T-helper 17 cell (primary cell): ENCODE measurements at places on chromosomes 3 and 15.

DNA sequence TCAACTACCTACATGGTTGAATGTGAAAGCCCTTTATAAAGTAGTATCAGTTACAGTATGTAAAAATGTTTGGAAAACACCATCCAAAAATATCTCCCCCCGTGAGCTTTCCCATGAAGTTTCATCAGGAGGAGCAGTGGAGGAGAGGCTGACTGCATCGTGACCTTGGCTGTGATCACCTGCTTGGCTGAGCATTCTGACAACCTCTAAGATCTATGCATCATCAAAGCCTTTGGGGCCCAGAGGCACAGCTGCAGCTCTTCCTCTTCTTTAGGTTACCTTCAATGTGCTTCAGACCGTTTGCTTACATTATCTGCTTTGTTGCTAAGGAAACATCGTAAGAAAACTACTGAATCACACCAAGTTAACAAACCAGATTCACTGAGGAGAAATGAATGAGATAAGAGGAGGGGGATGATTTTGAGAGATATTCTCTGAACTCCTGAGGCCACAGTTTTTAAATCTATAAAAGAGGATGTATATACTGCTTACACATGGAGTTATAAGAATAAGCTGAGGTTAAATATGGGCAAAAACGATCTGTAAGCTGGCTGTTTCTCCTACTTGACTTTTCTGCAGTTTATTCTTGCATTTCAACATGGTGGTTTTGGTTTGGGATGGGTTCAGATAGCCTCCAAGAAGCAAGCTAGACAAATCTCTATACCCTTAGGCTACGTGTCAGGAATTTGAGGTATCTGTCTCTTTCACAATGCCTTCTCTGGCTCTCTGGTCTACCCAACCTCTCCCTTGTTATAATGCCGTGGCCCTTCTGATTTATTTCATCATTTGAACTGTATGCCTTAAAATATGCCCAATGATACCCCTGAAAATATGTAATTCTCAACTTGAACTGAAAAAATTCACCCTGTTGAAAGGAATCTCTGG, 4.0 kb downstream of the GCSAM start:
- peak overlapping the region; percentile 43 for H3K4me3 ChIP-seq
- H3K27ac ChIP-seq, result peak overlapping the region; percentile 95
- H3K27me3 ChIP-seq, result no peaks in the 10 kb centered on the region
- peak; percentile 18 for DNase-seq

DNA sequence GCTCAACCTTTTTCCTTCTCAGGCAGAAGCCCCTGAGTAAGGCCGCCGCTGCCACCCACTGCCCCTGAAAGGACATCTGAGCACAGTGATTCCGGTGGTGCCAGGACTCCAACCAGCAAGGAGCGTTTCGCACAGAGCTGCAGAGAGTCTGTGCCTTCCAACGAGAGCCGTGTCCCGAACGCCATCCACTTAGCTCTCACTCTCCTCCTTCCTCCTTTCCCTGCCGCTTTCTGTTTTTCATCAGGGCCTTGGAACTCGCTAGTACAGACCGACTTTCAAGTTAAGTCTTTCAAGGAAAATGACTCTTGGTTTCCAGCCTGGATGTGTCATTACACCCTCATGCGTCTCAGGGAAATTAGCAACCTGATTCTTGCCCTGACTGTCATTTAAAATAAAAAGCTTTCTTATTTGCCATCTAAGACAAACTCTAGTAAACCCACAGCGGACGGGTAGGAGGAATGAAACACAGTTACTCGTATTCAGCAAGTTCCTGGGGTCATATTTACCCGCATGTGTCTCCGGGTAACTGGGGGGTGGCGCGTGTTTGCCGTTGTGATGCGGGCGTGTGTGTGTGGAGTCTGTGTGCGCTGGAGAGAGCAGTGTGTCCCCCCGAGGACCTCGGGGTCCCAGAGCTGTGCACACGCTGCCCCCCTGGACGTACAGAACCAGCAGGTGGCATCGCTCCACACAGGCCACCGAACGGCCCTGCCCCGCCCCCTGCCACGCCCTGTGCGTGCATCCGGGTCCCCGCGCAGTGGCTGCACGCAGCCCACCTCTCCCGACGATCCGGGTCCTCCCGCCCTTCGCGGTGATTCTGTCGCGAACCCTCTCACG, 30.4 kb upstream of the ALDH1A3 start:
- no peak overlapping the region for H3K27ac ChIP-seq
- H3K4me1 ChIP-seq, result peaks cover 2% of the 10 kb centered on the region
- peaks cover 24% of the 10 kb centered on the region for H3K27me3 ChIP-seq
- peak; percentile 21 for DNase-seq

- H3K4me1 ChIP-seq, result peaks cover 29% of the 10 kb centered on the region
- no peak for DNase-seq
- no peaks in the 10 kb centered on the region for H3K27me3 ChIP-seq
- no peak overlapping the region for H3K27ac ChIP-seq
These were observed 519 bp downstream of the ASB7 start for GRCh38 chr15:100602823-100603393.

DNA sequence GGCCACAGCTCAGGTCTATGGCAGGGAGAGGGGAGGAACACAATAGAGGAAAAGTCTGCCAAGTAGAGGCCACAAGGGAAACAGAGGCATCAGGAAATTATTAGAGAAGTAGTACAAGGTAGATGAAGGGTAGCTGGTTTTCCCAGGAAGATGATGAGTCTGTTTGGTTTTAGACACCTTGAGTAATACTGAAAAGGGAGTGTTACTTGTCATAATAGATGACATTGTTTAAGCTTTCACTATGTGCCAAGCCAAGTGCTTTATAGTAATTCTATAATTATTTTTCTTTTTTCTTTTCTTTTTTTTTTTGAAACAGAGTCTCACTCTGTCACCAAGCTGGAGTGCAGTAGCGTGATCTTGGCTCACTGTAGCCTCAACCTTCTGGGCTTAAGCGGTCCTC, 13.7 kb downstream of the PXK start:
- DNase-seq, result no peak
- no peak overlapping the region for H3K4me3 ChIP-seq
- no peaks in the 10 kb centered on the region for H3K36me3 ChIP-seq
- H3K27me3 ChIP-seq, result no peaks in the 10 kb centered on the region
- H3K27ac ChIP-seq, result no peak overlapping the region

- H3K4me1 ChIP-seq, result peaks cover 16% of the 10 kb centered on the region
- DNase-seq, result no peak
- no peak overlapping the region for H3K4me3 ChIP-seq
- no peak overlapping the region for H3K27ac ChIP-seq
- H3K27me3 ChIP-seq, result no peaks in the 10 kb centered on the region
These were observed 12.2 kb downstream of the ZNF774 start for GRCh38 chr15:90364251-90364650.

GRCh38 chr3:193909387-193909786, 226.6 kb upstream of the HES1 start:
- peaks cover 5% of the 10 kb centered on the region for H3K4me1 ChIP-seq
- no peak for DNase-seq

DNA sequence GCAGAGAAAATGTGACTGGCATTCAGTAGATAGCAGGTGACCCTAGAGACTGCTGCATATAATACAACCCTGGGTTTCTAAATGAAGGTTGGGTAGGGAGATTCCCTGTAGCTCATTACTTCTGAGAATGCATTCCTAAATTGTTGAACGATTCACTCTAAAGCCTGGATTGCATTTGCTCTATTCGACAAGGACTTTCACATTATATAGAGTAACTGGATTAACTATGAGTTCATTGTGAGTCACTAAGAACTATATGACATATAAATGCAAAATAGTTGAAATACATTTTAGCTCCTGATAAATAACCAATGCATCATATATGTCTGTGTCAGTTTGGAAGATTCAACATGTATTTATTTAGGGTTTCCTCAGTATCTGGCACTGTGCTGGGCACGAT, 294.7 kb upstream of the CCDC54 start:
- no peaks in the 10 kb centered on the region for H3K4me1 ChIP-seq
- H3K36me3 ChIP-seq, result no peaks in the 10 kb centered on the region
- H3K27ac ChIP-seq, result no peak overlapping the region
- H3K27me3 ChIP-seq, result peaks cover 8% of the 10 kb centered on the region
- DNase-seq, result no peak

- no peaks in the 10 kb centered on the region for H3K4me1 ChIP-seq
- H3K27me3 ChIP-seq, result no peaks in the 10 kb centered on the region
- no peaks in the 10 kb centered on the region for H3K36me3 ChIP-seq
- no peak overlapping the region for H3K27ac ChIP-seq
- H3K4me3 ChIP-seq, result no peak overlapping the region
- DNase-seq, result no peak
These were observed 116.0 kb upstream of the RBMS3 start for GRCh38 chr3:29164825-29165224.

DNA sequence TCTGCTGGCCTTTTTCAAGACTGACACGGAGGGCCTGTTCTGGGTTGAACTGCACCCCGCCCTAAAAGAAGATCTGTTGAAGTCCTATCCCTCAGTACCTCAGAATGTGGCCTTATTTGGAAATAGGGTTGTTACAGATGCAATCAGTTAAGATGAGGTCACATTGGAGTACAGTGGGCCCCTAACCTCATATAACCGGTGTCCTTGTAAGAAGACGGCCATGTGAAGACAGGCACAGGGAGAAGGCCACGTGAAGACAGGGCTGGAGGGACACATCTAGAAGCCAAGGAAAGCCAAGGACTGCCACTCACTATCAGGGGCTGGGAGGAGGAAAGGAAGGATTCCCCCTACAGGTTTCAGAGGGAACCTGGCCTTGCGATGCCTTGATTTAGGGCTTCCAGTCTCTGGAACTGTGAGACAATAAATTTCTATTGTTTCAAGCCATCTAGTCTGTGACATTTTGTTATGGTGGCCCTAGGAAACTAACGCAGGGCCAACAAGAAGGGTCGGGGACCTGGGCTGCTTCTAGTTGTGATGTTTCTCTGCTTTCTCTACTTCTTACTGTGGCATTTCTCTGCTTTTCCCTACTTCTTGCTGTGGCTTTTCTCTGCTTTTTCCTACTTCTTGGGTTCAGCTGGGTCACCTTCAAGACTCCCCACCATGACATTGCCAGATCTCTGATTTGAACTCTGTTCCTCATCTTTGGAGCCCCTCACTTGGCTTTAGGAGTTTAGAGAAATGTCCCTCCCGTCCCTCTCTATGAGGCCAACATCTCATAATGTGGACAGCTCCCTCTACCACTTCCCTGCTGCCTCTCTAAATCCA, 4.8 kb upstream of the CCDC174 start:
- no peak overlapping the region for H3K4me3 ChIP-seq
- no peaks in the 10 kb centered on the region for H3K36me3 ChIP-seq
- peaks cover 5% of the 10 kb centered on the region for H3K27me3 ChIP-seq
- peaks cover 33% of the 10 kb centered on the region for H3K4me1 ChIP-seq
- DNase-seq, result no peak

- no peak for DNase-seq
- H3K27ac ChIP-seq, result no peak overlapping the region
- H3K4me3 ChIP-seq, result no peak overlapping the region
- no peaks in the 10 kb centered on the region for H3K36me3 ChIP-seq
- no peaks in the 10 kb centered on the region for H3K4me1 ChIP-seq
- peaks cover 10% of the 10 kb centered on the region for H3K27me3 ChIP-seq
These were observed 87.1 kb downstream of the RARB start for GRCh38 chr3:25515171-25515570.

DNA sequence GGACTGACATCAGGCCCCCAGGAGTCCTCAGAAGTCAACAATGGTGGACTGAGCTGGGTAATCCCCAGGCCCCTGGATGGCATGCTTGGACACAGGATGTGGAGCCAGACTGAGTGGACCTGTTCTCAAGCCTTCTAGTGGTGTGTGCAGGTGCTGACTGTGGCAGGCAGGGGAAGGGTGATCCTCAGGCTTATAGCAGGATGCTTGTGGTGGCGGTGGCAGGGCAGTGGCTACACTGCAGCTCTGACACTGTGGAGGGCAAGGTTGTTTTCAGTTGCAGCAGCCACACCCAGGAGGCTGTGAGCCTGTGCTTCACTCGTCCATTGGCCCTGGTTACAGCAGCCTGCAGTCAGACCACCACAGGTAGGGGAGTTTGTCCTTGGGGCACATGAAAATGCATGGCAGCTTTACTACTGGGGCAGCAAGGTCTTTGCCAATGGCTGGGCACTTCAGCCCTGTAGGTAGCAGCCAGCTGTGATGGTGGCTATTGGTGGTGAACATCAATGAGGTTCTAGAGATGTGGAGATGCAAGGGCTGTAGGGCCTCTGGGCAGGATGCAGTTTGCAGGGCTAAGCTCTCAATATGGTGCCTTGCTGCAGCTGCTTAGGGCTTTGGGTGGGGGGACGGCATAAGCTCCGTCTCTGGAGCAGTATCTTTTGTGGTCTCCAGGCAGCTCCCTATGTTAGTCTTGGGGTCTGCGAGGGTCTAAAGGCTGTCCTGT, 17.5 kb upstream of the MYO5A start:
- DNase-seq, result no peak
- no peaks in the 10 kb centered on the region for H3K27me3 ChIP-seq
- peak overlapping the region; percentile 46 for H3K27ac ChIP-seq
- H3K4me3 ChIP-seq, result peak overlapping the region; percentile 2

DNA sequence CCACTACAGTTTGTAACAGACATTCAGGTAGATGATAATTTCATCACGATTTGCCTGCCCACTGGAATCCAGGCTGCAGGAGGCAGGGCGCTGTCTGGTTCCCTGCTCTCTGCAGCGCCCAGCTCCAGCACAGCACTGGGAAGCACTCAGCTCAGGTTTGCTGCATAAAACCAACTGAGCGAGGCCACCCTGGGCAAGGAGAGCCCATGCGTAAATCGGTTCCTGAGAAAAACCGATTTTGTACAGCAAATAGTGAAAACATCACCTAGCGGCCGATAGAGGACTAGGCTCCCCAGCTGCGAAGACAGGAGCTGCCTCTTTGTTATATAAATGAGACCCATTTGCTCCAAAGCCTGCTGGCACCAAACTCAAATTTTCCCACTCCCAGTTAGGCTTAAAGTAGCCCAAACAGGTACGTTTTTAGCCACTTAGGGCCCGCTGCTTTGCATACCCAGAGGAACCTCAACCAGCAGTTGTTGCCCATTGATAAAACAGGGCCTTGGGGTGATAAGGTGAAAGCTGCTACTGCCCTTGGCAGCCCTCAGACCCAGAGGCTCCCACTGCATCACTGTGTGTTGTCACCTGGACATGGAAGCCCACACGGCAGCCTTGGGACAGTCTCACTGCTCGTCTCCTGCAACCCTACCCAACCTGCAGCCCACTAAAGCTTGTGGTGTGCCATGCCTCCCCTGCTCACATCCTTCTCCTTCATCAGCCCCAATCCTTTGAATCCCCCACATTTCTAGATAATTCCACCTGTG, 47.5 kb downstream of the ALDH1L1 start:
- peaks cover 61% of the 10 kb centered on the region for H3K27me3 ChIP-seq
- no peaks in the 10 kb centered on the region for H3K36me3 ChIP-seq
- H3K4me3 ChIP-seq, result no peak overlapping the region
- no peak overlapping the region for H3K27ac ChIP-seq

- no peak within 1 kb of the TSS for H3K27ac ChIP-seq
- H3K27me3 ChIP-seq, result peaks cover 38% of the 10 kb centered on the region
- no peak for DNase-seq
- no peaks in the 10 kb centered on the region for H3K36me3 ChIP-seq
- H3K4me3 ChIP-seq, result no peak within 1 kb of the TSS
These were observed at the start of gene MUC13 for GRCh38 chr3:124934577-124934976. TSS of gene MUC13 (minus strand) at chr3:124934751. CDS start at chr3:124934712, 39 bp downstream.

- no peak overlapping the region for H3K27ac ChIP-seq
- H3K36me3 ChIP-seq, result no peaks in the 10 kb centered on the region
- H3K4me3 ChIP-seq, result no peak overlapping the region
- no peaks in the 10 kb centered on the region for H3K27me3 ChIP-seq
- H3K4me1 ChIP-seq, result peaks cover 6% of the 10 kb centered on the region
These were observed 64.2 kb downstream of the TBC1D5 start for GRCh38 chr3:17678116-17678741.

- peaks cover 2% of the 10 kb centered on the region for H3K4me1 ChIP-seq
- no peak overlapping the region for H3K27ac ChIP-seq
- H3K4me3 ChIP-seq, result no peak overlapping the region
- DNase-seq, result no peak
These were observed 47.3 kb downstream of the IQSEC1 start for GRCh38 chr3:13025778-13026518.

- H3K4me3 ChIP-seq, result no peak overlapping the region
- H3K4me1 ChIP-seq, result peaks cover 19% of the 10 kb centered on the region
- DNase-seq, result no peak
These were observed 21.7 kb downstream of the XXYLT1 start for GRCh38 chr3:195249057-195249770.
